H7 (cell line): ENCODE measurements at places on chromosomes 2 and 18.

- DNase-seq: no peak
Measured at GRCh38 chr2:199160081-199160480, 297.7 kb downstream of the SATB2 start.

DNA sequence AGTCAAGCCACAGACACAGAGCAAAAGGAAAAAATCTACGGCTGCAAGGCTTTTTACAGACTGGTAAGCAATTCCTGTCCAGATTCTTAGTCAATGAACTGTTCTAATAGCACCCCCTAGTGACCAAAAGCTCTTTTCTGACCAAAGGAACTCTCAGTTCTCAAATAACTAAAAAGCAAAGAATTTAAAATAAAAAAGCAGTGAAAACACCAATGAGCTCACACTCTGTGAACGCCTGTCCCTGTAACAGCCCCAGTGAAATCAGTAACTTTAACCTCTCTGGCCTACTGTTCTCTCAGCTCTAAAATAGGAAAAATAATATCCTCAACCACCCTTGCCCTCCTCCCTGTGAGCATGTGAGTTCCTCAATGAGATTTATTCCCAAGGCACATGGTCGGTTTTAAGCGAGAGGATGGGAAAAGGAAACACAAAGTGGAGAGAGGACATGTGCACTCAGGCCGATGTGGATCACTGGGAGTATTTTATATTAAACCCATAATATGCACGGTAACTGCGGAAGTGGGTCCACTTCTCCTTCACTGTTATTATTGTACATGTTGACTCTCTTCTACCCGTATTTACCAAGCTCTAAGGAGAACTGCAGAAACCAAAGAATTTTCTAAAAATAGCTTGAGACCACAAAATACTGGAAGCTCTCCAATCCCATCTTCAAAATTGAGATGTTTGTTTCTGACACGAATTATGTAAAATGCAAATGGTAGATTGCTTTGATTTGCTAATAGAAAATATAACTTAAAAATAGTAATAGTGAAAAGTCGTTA lies 128.5 kb downstream of the STK39 start:
- no peak for DNase-seq

DNA sequence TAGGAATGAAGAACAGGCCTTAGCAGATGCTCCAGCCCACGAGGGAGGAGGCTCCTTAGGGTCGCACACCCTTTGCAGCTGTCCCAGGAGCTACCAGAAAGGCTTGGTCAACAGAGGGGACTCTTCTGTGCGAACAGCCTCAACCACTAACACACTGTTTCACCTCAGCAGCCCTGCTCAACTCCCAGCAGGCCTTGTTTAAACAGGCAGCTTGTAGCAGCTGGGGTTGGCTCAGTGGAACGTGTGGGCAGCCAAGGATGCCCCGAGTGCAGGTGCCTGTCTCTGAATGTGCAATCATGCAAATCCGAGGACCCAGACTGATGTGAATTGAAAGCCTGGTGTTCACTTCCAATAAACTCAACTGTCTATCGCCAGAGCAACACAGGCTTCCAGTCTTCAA lies 88.7 kb upstream of the CXCR4 start:
- DNase-seq: no peak

GRCh38 chr2:236675526-236675925 lies 105.9 kb downstream of the ACKR3 start:
- no peak for DNase-seq

- DNase-seq: no peak
Measured at GRCh38 chr2:46706264-46706983, 209.2 kb downstream of the MCFD2 start.

DNA sequence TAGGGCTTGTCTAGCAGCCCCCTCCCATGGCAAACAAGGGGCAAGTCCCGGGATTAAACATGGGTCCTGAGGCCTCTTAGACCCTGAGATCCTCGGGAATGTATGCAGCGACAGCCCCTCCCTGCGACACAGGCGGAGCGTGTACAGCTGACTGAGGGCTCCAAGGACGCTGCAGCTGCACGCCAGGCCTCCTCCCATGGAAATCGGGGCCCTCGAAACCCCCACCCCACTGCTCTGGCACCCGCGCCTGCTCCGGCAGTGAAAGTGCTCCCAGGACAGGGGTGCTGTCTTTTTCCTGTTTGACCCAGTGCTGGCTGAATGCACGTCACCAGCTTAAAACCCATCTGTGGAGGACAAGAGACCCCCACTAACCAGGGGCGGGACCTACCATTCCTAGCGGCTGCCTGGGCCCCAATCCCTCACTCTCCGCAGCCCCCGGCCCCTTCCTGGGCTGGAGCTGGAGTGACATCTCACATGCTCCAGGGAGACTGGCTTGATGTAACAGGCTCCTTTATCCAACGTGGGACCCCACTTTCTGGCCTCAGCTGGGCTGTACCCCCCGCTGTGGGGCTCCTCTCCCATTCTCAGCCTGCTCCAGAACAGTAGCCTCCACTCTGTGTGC lies 247.7 kb downstream of the TWIST2 start:
- no peak for DNase-seq

DNA sequence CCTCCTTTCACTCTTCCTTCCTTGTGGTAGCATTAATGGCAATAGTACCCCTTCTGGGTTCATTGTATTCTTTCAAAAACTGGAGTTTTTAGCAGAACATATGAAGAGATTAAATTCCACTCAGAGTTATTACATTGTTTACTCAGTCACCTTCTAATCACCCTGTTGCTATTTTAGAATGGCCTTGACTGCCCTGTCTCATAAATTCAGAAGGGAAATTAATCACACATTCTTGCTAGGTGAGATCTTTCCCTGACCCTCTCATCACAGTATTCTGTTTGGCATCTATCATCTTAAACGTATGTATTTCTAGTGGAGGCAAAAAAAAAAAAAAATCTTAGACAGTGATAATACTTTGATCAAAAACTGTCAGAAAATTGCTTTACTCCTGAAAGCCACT lies 760.4 kb downstream of the ADCYAP1 start:
- DNase-seq: no peak

DNA sequence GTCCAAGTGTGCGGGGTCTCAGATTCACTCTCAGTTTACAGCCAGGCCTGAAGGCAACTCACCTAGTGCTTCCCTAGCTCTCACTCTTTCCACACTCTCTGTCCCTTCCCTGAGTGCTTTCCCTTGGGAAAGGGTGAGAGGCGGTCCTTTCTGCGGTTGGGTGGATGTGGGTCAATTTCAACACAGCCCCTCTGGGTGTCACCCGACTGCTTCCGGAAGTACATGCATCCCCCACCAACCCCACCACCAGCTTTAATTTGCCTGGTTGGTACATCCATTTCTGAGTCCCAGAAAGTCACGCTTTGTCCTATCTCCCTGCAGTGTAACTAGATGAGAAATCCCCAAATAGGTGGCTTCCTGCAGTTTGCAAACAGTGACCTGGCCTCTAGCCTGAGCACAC lies 307.3 kb upstream of the MEIS1 start:
- no peak for DNase-seq
